Stimulated activated CD4-positive, alpha-beta T cell treated with anti-CD3 and anti-CD28 coated beads, Interleukin-15, amount 100 ng/mL, for 1 hour (primary cell): ENCODE measurements at places on chromosomes 1 and 21.

DNA sequence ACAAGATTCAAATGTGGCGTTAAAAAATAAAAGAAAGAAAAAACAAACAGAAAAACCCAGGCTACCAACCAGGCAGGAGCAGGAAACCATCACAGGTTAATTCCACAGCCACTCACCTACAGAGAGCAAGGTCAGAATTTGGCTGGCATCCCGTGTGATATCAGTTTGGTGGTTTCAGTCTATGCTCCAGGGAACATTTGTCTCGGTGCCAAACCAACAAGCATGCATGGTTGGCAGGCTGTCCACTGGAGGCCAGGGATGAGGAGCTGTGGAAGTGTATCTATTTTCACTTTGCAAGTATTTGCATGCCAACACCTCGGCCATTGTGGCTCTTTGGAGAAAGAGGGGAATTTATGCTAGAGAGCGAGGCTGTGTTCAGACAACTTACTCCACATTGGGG lies 53.1 kb upstream of the PROX1 start:
- DNase-seq, result no peak

GRCh38 chr1:47478090-47478489 lies 40.2 kb downstream of the FOXD2 start:
- DNase-seq, result no peak

GRCh38 chr1:71835442-71835813 lies 446.9 kb downstream of the NEGR1 start:
- no peak for DNase-seq

GRCh38 chr1:76729142-76729541 lies 138.1 kb upstream of the ST6GALNAC5 start:
- DNase-seq, result no peak

GRCh38 chr1:156213644-156213966 lies 798 bp downstream of the PMF1 start:
- no peak for DNase-seq

- no peak for DNase-seq
Observed at GRCh38 chr1:65985393-65986066, 192.8 kb downstream of the PDE4B start.

- DNase-seq, result no peak
Observed at GRCh38 chr1:101965341-101965740, 31.4 kb downstream of the OLFM3 start.

GRCh38 chr21:31372471-31372765 lies 28.4 kb upstream of the TIAM1 start:
- DNase-seq, result no peak

GRCh38 chr1:41342774-41343355 lies 18.4 kb upstream of the FOXO6 start:
- DNase-seq, result no peak

DNA sequence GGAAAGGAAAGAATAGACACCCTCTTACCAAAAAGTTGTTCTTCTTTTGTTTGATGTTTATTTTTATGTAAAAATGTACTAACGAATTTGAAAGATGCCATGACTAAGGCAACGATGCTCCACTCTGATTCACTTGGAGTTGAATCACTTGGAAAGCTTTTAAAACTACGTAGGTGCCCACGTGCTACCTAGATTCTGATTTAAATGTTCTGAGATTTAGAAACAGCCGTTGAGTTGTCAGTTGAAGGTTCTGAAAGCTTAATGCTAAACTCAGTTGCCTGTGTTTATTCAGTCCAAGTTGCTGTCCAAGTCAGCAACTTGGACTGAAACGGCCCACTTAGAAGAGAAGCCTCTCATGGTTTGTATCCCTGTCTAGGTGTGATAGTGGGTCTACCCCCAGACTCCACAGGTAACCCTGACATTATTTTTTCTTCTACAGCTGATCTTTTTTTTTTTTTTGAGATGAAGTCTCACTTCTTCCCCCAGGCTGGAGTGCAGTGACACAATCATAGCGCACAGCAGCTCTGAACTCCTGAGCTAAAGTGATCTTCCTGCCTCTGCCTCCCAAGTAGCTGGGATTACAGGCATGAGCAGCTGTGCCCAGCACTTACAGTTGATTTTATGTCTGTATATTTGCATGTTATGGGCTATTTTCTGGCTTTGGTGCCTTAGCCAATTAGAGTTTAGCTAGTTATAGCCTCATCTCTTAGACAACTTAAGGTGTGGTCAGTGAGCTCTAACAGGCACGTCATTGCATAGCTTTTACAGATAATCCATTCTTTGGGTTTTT lies 1.4 kb upstream of the VAMP4 start:
- no peak for DNase-seq

DNA sequence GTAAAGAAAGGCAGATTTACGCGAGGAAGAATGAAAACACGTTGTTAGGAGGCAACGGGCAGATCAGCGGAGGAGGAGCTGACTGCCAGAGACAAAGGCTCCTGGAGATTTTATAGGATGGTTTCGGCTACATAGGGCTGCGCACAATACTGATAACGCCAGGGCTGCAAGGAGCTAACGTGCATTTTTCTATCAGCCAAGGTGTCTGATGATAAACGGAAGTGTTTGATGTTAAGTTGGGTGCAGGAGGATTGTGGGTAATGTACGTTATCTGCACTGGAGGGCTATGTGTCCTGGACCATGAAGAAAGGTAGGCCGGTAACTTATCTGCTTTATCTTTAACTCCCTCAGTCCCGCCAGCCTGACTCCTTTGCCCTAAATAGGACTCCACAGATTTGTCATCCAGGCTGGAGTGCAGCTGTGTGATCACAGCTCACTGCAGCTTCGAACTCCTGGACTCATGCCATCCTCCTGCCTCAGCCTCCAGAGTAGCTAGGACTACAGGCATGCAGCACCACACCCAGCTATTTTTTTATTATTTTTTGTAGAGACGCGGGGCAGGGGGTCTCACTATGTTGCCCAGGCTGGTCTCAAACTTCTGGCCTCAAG lies 29.6 kb downstream of the SETD4 start:
- no peak for DNase-seq

GRCh38 chr1:64692911-64693310 lies 52.0 kb upstream of the RAVER2 start:
- DNase-seq, result no peak

DNA sequence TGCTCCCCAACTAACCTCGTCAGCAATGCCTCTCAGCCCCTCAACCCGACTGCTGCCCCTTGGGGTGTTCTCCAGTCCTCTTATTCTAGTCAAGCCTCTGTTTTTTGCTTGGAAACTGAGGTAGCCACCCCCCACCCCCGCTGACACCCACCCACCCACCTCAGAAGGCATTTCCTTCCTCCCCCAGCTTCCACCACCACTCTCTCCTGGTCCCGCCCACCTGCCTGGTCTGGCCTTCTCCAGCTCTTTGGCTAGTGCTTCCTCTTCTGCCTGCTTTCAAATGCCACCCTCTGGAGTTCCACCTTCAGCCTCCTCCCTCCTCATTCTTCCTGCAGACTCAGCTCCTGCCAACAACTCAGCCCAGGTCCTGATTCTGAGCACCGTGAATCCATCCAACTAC lies 35.3 kb downstream of the OLFML2B start:
- no peak for DNase-seq

DNA sequence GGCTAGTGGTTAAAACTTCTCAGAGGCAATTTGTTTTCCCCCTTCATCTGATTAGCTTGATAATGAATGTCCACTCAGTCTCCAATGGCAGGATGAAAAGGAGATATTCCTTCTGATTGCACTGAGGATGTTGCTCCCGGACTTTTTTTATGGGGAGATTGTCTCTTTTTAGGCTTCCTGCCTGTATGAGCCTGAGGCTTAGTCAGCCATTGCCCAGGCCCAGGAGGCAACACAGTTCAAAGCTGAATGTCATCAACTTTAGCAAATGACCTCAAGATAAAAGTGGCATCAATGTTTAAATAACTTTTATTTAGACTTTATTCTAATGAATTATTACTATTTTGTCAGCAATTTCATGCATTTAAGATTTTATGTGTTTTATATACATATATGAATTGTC lies 162.9 kb upstream of the PTBP2 start:
- DNase-seq, result no peak

DNA sequence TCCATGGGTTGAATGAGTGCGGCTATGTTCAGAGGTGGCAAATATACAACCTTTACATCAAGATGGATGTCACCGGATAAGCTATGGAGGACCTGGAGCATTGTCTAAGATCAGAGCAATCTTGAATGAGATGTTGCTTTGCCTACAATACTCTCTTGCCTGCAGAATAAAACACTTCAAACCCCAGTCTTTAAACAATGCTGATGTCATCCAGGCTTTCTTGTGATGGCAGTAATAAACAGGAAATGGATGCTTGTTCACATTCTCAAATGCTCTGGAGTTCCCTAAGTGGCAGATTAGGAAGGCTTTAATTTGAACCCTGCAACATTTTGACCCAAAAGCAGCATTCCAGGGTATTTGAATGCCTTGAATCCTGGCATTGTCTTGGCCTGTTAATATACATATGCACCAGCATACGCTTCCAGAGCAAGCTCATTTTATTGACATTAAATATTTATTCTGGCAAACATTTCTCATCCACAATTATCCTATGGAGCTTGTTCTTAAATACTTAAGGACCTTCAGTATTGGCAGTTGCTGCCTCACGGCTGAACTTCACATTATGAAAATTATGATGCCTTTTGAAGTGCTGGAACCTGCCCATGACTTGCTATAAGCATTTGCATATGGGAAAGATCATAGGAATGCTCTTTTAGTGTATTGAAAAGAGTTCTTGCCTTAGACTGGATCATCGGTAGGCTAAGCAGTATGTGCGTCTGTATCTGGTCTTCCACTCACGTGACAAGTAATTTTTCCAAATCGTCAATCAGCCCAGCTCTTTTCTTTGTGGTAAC lies 422.7 kb downstream of the SIPA1L2 start:
- no peak for DNase-seq

DNA sequence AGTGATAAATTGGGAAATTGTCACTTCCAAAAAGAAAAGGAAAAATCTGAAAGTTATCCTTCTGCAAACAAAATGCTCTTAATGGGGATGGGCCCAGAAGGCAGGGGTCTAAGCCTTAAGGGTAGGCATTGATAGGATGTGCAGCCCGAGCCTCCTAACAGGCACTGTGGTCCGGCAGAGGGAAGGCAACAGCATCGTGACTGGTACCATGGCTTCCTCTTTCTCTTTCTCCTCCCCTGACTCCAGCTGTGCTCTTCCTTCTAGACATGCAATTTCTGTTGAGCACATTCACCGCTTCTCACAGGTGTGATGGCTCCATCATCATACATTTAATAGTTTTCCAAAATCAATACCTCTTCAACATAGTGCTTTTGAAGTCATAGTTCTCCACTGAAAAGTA lies 91.5 kb downstream of the SELENOF start:
- no peak for DNase-seq

- DNase-seq, result no peak
Observed at GRCh38 chr1:204711103-204711946, 25.8 kb upstream of the LRRN2 start.

DNA sequence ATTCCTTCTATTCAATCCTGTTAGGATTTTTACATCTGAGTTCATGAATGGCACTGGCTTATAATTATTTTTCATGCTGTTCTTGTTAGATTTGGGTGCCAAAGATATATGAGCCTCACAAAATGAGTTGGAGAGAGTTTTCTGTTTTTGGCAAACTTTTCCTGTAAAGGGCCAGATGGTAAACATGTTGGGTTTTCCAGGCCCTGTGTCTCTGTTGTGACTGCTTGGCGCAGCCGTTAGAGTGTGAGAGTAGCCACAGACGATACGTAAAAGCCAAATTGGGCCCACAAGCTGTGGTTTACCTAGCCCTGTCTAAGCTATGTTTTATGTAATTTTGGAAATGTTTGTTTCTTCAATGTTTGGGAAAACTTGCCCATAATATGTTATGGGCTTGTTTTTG lies 15.6 kb upstream of the CA6 start:
- no peak for DNase-seq

DNA sequence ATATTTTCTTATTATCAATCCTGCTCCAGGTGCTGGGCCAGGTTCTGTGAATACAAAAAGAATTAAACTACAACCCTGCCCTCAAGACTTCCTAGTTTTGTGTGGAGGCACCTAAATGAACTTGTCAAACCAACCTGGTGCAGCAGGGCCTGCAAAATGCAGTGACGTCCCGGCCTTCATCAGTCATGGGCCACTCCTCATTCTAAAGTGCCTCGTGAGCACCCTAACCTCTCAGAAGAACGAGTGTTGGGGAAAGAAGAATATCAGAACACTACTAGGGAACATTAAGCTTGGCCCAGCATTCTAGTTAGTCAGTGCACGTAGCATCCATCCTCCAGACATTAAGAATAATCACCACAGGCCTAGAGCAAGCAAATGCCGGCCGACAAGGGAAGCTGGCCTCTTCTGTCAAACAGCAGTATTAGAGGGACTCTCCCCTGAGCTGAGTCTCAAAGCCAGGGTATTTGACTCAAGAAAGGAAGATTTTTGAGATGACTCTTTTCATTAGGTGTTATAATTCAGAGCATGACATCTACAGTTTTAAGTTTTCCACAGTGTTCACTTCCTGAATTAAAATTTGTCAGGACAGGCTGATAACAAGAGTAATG lies 137.9 kb downstream of the SLC45A1 start:
- no peak for DNase-seq

DNA sequence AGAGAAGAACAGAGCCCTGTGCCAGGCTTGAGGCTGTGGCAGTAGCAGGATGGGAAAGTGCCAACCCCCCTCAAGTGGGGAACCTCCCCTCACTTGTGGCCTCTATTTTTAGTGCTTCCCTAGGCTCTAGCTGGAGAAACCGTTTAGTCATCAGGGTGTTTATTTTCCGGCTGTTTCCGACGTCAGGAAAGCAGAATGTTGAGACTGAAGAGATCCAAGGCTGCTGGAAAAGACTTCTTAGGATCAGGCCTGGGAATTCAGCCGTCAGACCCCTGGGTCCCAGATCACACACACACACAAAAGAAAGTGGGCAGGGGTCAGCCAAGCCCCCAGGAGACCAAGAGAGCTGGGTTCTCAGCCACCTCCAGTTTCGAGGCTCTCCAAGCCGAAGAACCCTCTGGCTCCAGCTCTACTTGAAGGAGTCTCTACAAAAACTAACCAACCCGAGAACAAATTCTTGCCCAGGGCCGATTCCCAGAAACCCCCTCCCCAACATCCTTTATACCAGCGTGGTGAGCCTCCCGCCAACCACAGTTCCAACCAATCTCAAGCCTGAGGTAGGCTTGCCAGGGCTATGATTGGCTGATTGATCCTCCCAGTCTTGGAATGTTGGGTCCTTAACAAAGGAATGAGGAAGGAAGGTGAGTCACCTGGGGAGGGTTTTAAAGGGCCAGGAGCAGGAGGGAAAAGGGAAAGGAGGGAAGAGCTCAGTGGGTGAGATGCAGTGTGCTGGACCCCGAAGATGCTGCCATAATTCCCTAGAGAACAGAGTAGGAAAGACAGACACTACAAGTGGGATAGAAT lies 2.5 kb upstream of the MEF2D start:
- DNase-seq, result no peak

DNA sequence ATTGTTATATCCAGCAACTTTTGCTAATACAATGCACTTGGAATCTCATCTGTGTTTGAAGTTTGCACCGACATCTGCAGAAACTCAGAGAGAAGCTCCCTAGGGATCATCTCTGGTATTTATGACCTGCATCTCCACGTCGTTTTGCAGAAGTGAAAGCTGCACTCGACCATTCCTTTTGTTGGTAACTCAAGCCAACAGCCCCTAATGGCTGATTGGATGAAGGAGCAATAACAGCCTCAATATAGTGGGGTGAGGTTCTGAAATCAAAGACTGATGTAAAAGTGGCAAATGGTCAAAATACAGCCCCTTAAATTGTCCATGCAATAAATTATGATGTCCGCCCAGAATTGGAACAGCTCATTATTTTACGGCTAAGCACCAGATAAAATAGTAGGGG lies 344.2 kb upstream of the KAZN start:
- no peak for DNase-seq

- no peak for DNase-seq
Observed at GRCh38 chr21:35128536-35128935, 79.4 kb upstream of the RUNX1 start.
